ENCODE measurements at places on chromosomes 12 and 14.

GRCh38 chr12:110176745-110177144 lies 52.6 kb downstream of the IFT81 start:
- DNase-seq, result no peak

DNA sequence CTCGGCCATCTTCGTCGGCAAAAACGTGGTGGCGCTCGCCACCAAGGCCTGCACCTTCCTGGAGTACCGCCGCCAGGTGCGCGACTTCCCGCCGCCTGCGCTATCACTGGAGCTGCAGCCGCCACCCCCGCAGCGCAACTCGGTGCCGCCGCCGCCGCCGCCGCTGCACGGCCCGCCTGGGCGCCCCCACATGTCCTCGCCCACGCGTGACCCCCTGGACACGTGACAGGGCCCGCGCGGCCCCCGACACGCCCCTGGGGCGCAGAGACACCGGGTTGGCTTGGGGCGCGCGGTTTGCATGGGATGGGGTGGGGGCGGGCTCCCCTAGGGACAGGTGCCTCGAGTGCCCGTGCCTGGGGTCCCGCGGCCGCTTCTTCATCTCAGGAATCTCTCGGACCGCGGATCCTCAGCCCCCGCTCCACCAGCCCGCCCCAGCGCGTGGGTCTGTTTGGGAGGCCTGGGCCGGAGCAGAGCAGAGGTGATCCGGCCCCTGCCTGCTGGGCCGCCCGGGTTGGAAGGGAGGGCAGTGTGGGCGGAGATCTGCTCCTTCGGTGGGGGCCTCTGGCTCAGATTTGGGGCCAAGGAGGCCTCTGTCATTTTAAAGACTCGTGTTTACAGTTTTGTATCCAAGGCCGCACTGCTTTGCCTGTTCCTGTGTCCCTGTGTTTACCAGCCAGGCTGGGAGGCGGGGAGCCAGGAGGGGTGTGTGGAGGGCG lies 3.3 kb downstream of the TMEM121 start:
- no peak for DNase-seq

GRCh38 chr14:96631030-96631429 lies 128.8 kb downstream of the PAPOLA start:
- no peak for DNase-seq

DNA sequence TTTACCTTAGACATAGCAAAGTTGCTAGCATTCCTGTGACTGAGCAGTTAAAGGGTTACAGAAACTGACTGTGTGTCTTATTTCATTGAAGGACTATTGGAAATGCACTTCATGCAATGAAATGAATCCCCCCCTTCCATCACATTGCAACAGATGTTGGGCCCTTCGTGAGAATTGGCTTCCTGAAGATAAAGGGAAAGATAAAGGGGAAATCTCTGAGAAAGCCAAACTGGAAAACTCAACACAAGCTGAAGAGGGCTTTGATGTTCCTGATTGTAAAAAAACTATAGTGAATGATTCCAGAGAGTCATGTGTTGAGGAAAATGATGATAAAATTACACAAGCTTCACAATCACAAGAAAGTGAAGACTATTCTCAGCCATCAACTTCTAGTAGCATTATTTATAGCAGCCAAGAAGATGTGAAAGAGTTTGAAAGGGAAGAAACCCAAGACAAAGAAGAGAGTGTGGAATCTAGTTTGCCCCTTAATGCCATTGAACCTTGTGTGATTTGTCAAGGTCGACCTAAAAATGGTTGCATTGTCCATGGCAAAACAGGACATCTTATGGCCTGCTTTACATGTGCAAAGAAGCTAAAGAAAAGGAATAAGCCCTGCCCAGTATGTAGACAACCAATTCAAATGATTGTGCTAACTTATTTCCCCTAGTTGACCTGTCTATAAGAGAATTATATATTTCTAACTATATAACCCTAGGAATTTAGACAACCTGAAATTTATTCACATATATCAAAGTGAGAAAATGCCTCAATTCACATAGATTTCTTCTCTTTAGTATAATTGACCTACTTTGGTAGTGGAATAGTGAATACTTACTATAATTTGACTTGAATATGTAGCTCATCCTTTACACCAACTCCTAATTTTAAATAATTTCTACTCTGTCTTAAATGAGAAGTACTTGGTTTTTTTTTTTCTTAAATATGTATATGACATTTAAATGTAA lies 31.5 kb downstream of the MDM2 start:
- no peak for DNase-seq

- DNase-seq, result no peak
Observed at GRCh38 chr12:25759752-25760151, 198.7 kb upstream of the RASSF8 start.

DNA sequence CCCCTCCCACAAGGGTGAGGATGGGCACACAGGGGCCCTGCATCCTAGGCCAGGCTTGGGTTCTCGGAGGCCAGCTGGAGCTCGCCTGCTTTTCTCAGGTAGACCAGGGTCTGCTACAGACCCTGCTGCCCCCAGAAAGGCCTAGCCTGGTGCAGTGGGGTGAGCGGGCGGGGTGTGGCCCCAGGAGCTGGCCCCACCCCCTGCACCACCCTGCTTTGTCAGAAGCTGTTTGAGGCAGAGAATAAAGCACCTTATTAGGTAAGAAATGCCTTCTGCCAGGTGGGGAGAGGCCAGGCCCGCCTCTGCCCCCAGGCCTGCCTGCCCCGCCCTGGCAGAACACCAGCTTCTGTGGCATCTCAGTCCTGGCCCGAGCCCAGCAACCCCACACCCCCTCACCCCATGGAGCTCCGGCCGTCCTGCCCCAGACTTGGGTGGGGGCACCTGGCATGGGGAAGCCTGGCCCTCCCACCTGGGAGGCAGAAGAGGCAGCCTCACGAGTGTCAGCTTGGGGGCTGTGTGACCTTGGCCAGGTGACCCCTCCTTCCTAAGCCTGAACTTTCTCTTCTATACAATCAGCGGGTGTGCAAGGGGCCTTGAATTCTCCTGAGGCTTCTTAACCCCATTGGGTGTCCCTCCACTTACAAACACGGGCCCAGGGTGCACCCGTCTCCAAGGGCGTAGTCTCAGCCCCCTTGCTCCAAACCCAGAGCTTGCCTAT lies 43.2 kb downstream of the KRT80 start:
- DNase-seq, result no peak

- no peak for DNase-seq
Observed at GRCh38 chr14:27506272-27506671, 908.4 kb upstream of the NOVA1 start.

GRCh38 chr12:121240484-121241101 lies 30.7 kb downstream of the P2RX4 start:
- DNase-seq, result no peak
